Left kidney (tissue), 8 donors: ENCODE measurements at places on chromosomes 11 and 22. TPM values are rescaled to one million over a fixed set of nuclear protein-coding genes. Genes with fewer than 3 reads are reported as not detected.
A peak's percentile ranks its signal among the peaks of the same experiment; 100 is the strongest.

Gene UBTFL1
- not detected for polyA plus RNA-seq

Gene OR5T2
- polyA plus RNA-seq = not detected

Gene ADORA2A
- 7.1 TPM for polyA plus RNA-seq

Gene P2RY2
- polyA plus RNA-seq = 0.58 TPM

Gene TENM4
- polyA plus RNA-seq = 24.5 TPM

Gene MAP4K2
- 17.4 TPM for polyA plus RNA-seq

Gene OR52E8
- polyA plus RNA-seq = not detected

Gene CASP1
- 3.1 TPM for polyA plus RNA-seq

Gene TSSK2
- polyA plus RNA-seq = not detected

Gene BIK
- polyA plus RNA-seq = 0.78 TPM

Gene ACTN3
- 1.1 TPM for polyA plus RNA-seq

Gene DBX1
- not detected for polyA plus RNA-seq

Gene APBB1
- polyA plus RNA-seq = 55.3 TPM

Gene OR2D2
- polyA plus RNA-seq = not detected

- no peak for DNase-seq
Observed at GRCh38 chr22:44100411-44100810, 76.3 kb downstream of the PARVB start.

DNA sequence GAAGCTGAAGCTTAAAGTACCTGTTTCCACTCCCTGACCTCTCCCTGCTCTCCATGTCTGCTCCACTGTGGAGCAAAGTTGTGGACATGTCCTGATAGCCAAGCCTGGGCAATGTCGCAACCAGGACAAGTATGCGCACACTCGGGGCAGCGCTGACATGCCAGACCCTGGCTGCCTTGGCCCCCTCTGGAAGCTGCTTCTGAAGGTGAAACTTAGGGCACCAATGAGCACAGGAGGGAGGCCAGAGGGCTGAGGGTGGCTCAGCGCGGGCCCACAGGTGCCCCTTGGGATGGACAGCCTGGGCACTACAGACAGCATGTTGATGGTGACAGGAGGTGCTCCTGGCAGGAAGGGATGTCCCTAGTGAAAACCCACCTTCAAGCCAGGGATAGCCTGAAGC lies 90.2 kb downstream of the CCDC73 start:
- no peak for DNase-seq

GRCh38 chr22:19518635-19519034 lies 5.6 kb downstream of the CLDN5 start:
- DNase-seq = peak; percentile 62

DNA sequence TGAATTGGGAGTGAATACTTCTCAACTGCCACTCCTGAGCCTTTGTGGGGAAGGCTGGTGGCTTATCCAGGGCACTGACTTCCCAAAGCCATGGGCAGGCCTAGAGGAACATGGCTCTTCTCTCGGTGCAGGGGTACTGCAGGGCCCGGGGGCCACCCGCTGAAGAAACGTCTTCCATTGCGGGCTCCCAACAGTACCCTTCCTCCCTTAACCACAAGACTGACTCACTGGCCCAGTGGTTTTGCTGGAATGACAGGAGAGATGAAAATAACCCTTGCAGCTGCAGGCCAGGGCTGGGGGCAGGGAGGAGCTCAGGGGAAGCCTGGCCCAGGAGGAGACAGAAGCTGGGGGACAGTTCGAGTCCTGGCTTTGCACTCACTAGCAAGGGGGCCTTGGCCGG lies 13.5 kb downstream of the TXN2 start:
- no peak for DNase-seq

GRCh38 chr22:21661991-21662390 lies 3.8 kb upstream of the PPIL2 start:
- no peak for DNase-seq

DNA sequence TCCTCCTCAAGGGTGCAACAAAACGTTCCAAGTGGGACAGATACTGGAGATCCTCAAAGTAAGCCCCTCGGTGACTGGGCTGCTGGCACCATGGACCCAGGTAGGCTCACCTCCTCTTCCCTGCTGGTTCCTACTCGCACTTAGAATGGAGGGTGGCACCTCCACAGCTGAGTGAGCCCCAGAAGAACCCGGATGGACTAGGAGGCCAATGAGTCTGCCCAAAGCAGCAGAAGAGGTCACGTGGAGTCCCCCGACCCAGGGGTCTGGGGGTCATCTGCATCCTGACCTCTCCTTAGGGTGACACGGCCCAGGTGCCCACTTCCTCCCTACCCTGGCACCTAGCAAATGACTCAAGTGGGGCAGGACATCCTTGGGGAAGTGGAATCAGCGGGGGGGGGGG lies 4.4 kb downstream of the APOL1 start:
- DNase-seq = no peak

GRCh38 chr11:41235668-41236067 lies 223.8 kb downstream of the LRRC4C start:
- no peak for DNase-seq

GRCh38 chr22:35986088-35986487 lies 42.5 kb downstream of the RBFOX2 start:
- DNase-seq = no peak

DNA sequence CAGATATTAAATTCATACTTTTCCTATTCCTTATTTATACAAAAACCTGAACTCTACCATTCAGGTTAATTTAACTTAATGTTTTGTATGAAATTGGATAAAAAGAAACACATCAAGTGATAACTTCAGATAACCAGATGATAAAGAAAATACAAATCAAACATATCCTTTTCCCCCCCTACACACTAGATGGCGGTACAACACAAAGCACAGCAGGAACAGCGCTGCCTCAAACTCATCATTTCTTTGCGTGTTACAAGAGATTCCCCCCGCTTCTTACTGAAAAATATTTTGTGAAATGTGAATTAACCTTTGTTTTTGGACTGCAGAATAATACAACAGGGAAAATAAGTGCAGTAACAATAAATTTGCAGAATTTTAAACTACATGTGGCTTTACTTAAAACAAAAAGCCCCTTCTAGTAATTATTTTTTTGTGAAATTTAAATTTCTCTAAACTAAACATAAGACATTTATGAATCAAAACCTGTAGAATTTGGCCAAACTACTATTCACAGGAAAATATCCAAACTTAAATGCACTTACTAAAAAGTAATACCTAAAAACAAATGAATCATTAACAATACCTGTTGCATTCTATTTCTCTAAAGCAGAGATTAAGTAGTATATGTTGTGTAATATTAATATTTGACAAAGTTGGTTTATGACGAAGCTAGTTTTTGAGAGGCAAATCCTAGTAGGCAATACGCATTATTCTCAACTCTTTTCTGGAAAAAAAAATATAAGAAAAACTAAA lies 74.4 kb downstream of the ARHGAP32 start:
- peak; percentile 47 for DNase-seq

DNA sequence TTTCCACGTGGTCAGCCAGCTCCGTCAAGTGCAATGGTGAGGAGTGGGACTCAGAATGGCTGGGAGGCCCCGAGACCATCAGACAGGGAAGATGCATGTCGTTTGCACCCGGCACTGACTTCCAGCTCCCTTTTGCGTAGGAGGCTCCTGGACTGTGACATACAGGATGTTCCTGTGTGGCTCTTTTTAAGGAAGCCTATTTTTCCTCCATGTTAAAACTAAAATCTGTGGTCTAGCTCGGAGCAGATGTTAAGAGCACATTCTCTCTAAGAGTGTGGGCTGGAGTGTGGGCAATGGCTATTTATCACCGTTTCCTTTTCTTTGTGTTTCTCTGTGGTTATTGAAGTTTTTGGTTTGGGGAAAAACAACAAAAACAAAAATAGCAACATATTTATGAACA lies 40.9 kb upstream of the AMPD3 start:
- peak; percentile 24 for DNase-seq

DNA sequence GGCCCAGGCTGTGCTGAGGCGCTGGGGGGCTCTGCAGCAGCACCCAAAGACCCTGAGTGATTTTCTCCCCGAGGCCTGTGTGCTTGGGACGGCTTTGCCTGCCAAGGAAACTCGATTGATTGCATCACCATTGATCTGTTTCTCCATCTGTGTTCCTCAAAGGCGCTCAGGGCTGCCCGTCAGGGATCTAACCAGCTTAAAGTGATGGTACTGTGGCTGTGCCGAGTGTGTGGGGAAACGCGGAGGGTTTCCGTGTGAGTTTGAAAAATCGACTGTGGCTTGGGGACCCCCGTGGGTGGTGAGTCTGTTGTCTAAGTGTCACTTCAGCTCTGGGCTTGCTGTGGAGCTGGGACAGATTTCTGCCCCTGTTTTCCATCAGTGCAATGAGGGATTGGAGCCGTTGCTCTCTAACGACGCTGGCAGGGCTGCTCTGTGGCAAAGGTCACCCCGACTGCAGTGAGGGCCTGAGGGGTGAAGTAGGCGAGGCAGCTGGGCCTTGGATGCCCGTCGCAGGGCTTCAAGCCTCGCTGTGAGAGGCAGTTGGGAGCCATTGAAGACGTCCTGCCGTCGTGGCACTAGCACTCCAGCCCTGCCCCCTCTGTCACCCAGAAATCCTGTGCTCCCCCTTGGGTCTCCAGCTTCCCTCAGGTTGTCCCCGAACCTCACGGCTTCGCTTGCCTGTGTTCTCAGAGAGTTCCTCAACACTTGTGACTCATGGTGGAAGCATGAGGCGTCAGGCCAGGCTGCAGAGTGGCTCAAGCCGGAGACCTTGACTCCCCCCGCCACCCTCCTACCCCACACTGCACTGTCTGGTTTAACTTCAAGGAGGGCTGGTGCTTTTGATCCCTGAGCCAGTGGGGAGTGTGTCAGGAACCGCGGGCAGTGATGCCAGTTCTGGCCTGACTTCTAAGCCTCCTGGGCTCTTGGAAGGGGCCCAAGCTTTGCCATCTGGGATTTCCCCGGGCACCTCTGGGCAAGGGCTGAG lies 21.8 kb downstream of the CACNA1I start:
- DNase-seq = no peak

GRCh38 chr11:103926990-103927389 lies 109.5 kb upstream of the DDI1 start:
- DNase-seq = no peak

GRCh38 chr11:117584056-117584830 lies 212.8 kb downstream of the DSCAML1 start:
- DNase-seq = no peak

DNA sequence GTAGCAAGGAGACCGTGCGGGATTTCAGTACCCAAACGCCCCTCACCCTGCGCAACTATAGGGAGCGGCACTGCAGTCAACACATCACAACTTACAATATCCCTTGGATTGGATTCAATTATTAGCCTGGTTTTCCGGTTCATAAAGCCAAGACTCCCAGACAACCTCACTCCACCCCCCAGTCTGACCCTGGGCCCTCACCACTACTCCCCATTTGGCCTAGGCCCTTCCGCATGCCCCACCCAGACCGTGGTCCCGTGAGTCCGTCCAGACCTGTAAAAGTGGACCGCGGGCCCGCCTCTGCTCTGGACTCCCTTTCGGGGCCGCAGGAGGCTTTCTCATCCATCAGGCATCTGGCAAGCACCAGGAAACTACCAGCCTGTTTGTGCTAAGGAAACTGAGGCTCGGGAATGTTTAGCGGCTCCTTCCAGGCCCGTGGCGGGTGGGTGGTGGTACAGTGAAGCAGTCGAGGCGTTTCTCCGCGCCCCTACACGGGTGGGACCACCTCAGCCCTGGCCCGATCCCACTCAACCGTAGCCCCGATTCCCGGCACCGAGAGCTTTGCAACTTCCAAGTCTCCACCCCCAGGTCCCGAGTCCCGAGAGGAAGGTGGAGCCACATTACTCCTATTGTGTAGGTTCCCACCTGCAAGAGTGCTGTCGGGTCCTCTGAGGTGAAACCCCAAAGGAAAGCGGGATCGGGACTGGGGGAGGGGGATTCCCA lies 679 bp upstream of the DPP3 start:
- DNase-seq = no peak

DNA sequence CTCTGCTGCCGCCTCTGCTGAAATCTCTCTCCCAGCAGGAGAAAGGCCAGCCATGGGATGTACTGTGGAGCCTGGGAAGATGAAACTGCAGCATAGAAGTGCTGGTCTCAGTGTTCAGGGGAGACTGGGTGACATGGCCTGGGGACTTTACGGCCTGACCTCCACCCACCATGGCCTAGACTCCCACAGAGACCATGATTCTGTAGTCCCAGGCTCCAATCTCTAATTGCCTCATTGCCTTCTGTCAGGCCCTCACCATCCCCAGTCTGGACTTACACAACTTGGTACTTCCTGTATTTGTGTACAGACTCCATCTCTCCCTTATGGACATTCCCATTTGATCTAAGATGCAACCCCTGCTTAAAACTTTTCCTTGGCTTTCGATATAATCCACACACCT lies 43.1 kb downstream of the TRAF6 start:
- DNase-seq = no peak

GRCh38 chr22:49333206-49333605 lies 494.5 kb downstream of the BRD1 start:
- no peak for DNase-seq

- DNase-seq = no peak
Observed at GRCh38 chr11:20125927-20126326, 34.3 kb downstream of the DBX1 start.

DNA sequence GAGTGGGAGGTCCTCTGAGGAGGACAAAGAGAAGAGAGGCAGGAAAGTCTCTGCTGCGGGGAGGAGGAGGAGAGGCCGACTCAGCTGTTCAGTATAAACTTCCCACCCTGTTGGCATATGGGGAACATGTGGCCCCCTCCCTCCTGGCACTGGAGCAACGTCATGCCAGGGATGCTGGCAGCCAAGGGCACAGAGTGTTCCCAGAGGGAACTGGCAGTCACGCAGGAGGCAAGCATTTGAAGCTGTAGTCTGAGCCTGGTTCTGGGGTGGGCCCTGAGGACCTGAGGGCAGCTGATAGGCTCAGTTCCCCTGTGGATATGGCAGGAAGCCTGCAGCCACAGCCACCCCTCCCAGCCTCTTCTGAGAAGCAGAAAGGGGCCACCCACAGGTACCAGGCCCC lies 67.1 kb upstream of the TSPAN18 start:
- DNase-seq = no peak

DNA sequence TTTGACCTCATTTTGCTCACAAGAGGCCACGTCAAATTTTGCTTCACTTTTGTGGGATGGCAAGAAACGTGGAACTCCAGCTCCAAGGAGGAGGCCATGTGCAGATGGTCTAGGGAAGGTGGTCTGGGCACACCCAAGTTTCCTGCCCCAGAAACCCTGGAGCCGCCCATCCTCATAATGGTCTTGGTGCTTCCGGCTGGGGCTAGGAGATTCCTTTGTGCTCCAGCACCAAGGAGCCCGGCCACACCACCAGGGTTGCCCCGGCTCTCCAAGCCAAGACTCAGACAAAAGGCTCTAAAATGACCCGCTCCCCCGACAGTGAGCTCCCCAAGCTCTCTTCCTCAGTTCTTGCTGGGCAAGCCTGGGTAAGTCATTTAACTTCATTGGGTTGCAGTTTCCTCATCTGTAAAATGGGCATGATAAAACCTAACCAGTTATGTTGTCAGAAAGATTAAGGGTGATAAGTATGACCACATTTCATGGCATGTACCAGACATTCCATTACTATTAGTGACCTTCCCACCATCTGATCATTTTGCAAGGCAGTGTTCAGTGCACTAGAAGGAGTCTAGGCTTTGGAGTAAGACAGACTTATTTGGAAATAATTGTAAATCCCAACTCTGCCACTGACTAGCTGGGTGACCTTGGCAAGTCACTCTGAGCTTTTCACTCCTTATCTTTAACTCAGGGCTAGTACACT lies 23.3 kb downstream of the DKK3 start:
- no peak for DNase-seq

- no peak for DNase-seq
Observed at GRCh38 chr11:126419801-126420697, 64.6 kb downstream of the ST3GAL4 start.

GRCh38 chr11:66745356-66746235 lies 16.6 kb upstream of the SPTBN2 start:
- DNase-seq = no peak

- DNase-seq = no peak
Observed at GRCh38 chr11:88157370-88157769, 17.9 kb downstream of the RAB38 start.

GRCh38 chr11:112617977-112618826 lies 343.0 kb upstream of the NCAM1 start:
- DNase-seq = no peak
